ENCODE measurements at places on chromosomes 5 and 9.

DNA sequence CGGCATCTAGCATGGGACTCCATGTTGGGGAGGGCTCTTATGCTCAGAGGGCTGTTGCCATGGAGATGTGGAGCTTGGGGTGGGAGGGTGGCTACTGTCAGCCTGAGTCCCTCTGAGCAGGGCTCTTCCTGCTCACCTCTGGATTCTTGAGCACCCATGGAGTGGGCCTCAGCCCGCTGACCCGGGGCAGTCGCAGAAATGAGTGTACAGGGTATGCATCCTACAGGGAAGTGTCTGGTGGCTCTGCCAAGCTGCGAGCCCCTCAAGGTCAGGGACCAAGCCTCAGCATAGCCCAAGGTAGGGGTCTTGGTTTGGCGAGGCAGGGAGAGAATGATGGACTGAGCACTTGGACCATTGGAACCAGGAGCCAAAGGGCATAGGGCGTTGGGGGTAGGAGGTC, 104.1 kb downstream of the DAB2IP start:
- no peak for DNase-seq

DNA sequence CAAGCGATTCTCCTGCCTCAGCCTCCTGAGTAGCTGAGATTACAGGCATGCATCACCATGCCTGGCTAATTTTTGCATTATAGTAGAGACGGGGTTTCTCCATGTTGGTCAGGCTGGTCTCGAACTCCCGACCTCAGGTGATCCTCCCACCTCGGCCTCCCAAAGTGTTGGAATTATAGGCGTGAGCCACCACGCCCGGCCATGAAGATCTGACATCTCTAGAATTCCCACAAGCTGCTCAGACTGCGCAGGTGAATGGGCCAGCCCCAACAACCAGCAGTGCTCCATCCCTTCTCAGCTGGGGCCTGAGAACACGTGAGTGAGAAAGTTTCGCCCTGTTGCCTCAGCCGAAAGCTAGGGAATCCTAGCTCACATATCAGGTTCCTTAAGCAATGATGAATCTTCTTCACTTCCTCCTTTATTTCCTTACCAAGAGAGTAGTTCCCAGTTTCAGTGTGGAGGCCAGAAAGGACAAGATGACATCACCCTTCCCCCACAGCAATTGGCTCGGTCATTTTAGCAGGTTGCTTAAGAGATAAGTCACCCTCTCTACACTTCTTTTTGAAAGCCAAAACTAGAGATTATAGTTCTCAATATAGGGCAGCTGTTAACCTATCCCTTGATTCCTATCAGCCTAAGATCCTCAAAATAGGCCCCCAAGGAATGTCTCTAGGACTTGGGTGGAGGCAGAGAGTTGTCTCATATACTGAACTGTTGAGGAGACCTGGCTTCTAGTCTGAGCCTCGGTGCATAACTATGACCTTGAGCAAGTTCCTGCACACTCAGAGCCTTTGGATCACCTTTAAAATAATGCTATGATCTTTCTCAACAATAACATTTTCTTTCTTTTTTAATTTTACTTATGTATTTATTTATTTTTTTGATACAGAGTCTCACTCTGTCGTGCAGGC, 23.9 kb upstream of the PPP2CA start:
- peak; percentile 32 for DNase-seq

GRCh38 chr9:138048184-138048583, 170.6 kb downstream of the CACNA1B start:
- DNase-seq = no peak

- no peak for DNase-seq
Measured at GRCh38 chr5:159130871-159131270, 31.2 kb upstream of the EBF1 start.

DNA sequence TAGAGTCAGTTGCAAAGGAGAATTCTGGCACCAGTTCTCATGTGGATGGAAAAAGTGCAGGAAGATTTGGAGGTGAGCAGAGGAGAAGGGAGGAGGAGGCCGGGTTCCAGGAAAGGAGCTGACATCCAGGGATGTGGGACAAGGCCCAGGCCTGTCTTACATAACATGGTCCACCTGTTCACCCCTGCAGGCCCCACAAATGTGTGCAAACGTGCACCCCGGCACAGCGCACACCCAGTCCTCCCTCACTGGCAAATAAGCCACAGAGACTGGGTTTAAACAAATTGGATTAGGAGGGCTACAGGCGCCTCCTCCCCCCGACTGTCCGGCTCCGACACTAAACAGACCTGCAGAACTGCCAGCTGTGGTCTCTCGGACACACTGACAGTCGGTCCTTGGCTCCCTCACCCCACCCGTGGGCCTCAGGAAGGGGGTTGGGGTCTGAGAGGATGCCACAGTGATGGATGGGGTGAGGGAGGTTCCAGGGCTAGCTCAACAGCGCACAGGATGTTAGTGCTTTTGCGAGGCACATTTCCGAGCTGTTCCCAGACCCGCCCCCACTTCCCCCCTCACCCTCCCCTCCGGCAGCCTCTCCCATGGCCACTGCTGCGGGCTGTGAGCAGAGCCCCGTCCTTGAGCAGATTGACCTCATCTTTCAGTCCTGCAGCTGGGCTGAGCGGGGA, 43.4 kb upstream of the IL17B start:
- DNase-seq = peak; percentile 94

- peak; percentile 58 for DNase-seq
Measured at GRCh38 chr5:78621291-78621738, 27.3 kb downstream of the LHFPL2 start.
